Renal cortex interstitium (tissue), 15 donors: ENCODE measurements at places on chromosomes 11 and 22. TPM values are rescaled to one million over a fixed set of nuclear protein-coding genes. Genes with fewer than 3 reads are reported as not detected.

GRCh38 chr22:42282252-42282942 is 11.9 kb upstream of the TCF20 start:
- DNase-seq, result no peak

GRCh38 chr22:44596396-44597125 is 98.5 kb upstream of the RTL6 start:
- DNase-seq, result no peak

- DNase-seq, result no peak
Observed at GRCh38 chr11:94629741-94630140, 62.6 kb downstream of the PIWIL4 start.

DNA sequence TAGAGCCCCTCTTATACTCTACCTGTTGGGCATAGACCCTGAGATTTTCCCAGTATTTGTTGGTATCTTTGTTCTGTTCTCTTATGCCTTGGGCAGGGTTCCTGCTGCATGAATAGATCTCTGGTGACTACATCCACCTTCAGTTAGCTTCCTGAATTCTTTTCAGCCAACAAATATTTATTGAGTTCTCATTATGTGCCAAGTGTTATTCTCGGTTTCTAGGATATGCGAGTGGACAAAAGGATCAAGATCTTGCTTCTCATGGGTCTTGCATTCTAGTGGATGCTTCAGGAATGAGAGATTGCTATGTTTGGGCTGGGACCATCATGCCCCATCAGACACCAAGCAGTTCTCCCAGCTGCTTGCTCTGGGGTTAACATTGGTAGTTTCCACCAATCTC is 340.0 kb downstream of the METTL15 start:
- no peak for DNase-seq

DNA sequence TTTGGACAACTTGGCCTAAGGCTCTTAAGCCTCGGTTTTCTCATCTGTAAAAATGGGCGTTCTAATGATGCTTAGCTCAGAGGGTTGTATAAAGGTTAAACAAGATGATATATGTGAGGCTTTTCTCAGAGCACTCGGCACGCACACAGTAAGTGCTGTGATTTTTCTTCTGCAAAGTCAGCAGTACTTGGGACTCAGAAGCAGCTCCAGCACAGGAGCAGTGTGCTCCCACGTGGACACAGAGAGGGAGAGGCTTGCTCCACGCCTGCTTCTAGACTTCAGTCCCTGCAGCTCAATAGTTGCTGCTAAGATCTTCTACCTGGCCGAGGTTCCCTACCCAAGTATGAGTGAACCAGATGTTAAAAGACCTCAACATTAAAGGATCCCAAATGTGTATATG is 39.9 kb upstream of the PHF21A start:
- no peak for DNase-seq

- no peak for DNase-seq
Observed at GRCh38 chr22:27382947-27383346, 418.6 kb downstream of the MN1 start.

DNA sequence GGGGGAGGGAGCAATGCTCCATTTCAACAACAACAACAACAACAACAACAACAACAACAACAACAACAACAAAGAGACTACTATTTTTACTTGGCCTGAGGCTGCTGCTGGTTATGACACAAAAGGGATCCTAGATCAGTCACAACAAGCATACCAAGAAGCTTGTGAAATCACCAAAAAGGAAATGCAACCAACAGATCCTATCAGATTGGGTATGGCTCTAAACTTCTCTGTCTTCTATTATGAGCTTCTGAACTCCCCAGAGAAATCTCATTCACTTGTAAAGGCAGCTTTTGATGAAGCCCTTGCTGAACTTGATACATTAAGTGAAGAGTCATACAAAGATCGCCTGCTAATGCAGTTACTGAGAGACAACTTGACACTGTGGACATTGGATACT is 10.5 kb upstream of the MS4A2 start:
- no peak for DNase-seq

DNA sequence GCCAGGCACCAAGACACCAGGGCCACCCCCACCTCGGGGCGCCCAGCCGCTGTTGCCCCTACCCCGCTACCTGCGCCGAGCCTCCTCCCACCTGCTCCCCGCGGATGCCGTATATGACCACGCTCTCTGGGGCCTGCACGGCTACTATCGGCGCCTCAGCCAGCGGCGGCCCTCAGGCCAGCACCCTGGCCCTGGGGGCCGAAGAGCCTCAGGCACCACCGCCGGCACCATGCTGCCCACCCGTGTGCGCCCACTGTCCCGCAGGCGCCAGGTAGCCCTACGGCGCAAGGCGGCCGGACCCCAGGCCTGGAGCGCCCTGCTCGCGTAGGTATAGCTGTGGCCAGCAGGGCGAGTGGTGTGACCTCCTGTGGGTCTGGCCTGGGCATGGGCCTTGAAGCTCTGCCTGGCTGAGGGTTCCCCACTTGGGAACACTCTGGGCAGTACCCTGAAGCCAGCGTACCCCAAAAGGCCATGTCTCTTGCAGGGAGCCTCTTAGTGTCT is 14.8 kb upstream of the MDK start:
- DNase-seq, result no peak

- peak; percentile 68 for DNase-seq
Observed at GRCh38 chr11:46006418-46007070, 84.1 kb downstream of the LARGE2 start.

GRCh38 chr22:50445880-50446707 is 28.7 kb downstream of the SBF1 start:
- DNase-seq, result no peak

- no peak for DNase-seq
Observed at GRCh38 chr22:30280505-30280904, 8.8 kb downstream of the CASTOR1 start.

DNA sequence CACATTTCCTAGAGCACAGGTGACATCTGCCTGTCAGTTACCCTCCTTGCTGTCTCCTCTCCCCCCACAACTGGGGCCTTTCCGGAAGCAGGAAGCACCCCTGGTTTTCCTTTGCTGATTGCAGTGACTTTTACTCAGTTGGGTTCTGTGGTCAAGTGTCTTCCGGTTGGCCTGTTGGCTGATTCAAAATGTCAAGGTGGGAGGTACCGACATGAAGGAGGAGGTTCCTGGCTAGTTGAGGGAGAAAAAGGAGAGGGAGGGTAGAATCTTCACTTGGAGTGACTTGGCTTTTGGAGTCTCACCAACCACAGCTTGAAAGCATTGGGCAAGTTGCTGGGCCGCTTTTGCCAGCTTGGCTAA is 9.3 kb upstream of the ADAMTS15 start:
- no peak for DNase-seq

DNA sequence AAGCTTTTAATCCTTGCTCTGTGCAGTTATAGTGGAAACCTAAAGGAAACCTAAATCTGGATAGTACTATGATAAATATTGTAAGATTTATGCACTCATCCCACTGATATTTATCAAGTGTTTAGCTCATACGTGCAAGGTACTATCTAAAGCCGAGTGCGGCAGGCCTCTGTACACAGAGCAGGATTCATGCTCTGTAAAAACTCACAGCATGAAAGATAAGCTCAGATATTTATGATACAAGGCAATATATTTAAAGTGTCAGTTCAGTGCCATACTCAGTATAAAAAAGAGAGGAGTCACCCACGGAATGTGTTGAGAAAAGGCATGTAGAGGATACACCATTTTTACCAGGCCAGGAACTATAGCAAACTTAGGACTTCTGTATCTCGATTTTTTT is 66.2 kb downstream of the MAML2 start:
- no peak for DNase-seq

DNA sequence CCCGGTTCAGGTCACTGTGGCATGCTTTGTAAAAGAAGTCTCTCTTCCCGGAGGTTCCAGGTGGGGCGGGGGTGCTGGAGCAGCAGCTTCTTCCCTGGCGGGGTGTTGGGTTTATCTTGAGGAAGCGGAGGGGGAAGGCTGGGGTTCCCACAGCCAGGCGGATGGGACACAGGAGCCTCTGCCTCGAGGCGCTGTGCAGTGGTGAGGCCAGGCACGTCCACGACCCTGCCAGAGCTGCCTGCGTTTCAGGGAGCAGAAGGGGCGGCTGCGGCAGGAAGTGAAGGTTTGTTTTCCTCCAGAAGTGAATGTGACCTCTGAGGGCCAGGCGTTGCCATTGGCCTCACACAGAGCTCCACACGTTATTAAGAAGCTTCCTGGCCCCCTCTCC is 20.1 kb upstream of the ADORA2A start:
- no peak for DNase-seq

GRCh38 chr11:17046690-17047089 is 30.8 kb downstream of the RPS13 start:
- no peak for DNase-seq

DNA sequence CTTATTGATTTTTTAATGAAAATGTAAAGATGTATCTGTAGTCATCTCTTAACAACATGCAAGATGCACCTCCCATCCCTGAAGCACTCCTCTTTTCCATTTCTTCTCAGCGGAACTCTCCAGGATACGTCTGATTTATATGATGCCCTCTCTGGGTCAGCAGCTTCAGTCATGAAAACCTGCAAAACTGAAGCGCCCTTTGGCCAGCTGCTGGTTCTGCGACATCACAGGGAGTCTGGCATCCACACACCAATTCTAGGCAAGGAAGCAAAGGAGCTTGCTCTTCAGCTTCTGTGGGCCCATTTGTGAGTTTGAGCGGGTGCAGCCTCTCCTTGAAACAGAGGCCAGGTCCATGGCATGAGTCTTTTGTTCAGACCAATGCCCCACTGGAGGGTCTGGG is 1253.3 kb downstream of the TBC1D22A start:
- DNase-seq, result no peak

GRCh38 chr11:102791271-102792036 is 6.5 kb downstream of the MMP1 start:
- DNase-seq, result no peak

DNA sequence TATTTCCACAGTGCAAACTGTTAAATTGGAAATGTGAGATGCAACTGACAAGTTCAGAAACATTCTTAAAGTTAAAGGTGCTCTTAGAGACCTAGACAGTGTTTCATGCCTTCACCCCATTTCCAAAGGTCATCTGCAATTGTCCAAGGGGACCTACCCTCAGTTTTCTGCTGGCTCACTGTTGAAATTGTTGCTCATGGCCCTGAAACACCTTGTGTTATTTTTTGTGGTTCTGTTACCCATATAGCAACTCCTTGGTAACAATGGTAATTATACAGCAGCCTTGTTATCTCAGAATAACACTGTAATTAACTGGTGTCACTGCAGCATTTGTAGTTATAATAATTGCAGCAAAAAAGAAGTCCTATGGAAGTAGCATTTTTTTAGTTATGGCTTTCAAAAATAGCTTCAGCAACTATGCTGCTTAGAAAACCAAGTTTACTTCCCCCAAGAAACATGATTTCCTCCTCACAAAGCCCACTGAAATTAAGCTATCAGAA is 49.2 kb upstream of the CCDC34 start:
- DNase-seq, result no peak

DNA sequence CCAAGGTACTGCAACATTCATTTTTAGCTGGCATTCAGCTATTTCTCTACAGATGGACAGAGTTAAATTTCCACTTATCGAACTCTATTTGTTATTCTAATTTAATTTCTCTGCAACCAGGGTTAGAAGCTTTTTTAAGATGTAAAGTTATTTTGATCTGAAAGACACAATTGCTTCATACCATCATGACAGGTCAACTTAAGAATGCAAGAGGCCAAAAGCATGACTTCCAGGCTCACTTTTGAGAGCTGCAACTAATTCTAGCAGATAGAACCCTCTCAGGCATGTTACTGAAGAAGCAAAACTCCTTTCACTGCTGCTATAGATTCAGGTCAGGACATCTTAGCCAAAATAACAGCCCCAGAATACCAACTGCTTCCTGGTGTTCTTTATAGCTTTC is 86.5 kb upstream of the GALNT18 start:
- no peak for DNase-seq

- DNase-seq, result no peak
Observed at GRCh38 chr11:120354779-120355178, 18.6 kb downstream of the ARHGEF12 start.

DNA sequence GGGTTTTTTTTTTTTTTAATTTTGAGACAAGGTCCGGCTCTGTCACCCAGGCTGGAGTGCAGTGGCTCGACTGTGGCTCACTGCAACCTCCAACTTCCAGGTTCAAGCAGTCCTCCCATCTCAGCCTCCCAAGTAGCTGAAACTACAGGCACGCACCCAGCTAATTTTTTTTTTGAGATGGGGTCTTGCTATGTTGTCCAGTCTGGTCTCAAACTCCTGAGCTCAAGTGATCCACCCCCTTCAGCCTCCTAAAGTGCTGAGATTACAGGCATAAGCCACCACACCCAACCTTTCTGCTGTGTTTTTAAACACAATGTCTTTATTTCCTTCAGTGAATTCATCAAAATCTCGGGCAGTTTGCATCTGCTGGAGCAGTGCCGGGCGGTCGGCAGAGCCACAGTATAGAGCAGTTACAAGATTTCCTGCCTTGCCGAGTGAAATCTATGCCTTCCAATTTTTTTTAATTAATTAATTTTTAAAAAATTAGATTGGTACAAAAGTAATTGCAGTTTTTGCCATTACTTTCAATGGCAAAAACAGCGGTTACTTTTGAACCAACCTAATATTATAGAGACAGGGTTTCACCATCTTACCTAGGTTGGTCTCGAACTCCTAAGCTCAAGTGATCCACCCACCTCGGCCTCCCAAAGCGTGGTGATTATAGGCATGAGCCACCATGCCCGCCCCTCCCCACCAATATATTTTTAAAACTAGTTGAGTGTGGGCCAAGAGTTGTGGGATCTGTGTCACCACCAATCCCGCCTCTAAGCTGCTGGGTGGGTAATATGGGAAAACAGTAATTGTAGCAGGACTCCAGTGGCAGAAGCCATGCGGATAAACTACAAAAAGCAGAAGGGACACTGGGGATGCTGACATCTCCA is 2.7 kb upstream of the ACY3 start:
- DNase-seq, result no peak

DNA sequence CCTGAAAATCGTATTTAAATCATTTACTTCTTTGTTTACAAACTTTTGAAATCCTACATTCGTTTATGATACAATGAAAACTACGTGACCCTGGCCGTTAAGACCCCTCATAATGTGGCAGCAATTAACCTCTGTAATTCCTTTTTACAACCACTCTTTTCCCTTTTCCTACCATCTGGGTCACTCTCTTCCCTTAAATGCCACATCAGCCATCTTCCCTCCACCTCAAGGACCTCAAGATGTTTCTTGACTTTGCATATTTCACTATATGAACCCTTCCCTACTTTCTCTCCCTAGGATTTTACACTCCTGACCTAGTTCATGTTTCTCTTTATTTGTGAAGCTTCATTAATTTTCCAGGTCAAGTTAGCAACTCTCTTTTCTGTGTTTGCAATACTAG is 26.8 kb downstream of the OR2AG2 start:
- no peak for DNase-seq

MEI1 gene
- 2.2 TPM for polyA plus RNA-seq

OR52I2 gene
- not detected for polyA plus RNA-seq

GLYATL1 gene
- 171 TPM for polyA plus RNA-seq

TLCD5 gene
- polyA plus RNA-seq, result 18.8 TPM

STX5 gene
- polyA plus RNA-seq, result 51.6 TPM

NELL1 gene
- 1.7 TPM for polyA plus RNA-seq

NCAM1 gene
- polyA plus RNA-seq, result 72.5 TPM

MMP8 gene
- polyA plus RNA-seq, result not detected

CASP1 gene
- 3.4 TPM for polyA plus RNA-seq

CATSPER1 gene
- polyA plus RNA-seq, result not detected

CDKN1C gene
- 142 TPM for polyA plus RNA-seq

CRYBB1 gene
- 0.82 TPM for polyA plus RNA-seq

CELF1 gene
- polyA plus RNA-seq, result 112 TPM

CARD10 gene
- 20.6 TPM for polyA plus RNA-seq

RHOD gene
- polyA plus RNA-seq, result 7.7 TPM

PRRG4 gene
- polyA plus RNA-seq, result 4.9 TPM

OR6A2 gene
- polyA plus RNA-seq, result 0.05 TPM
